DMS 273 treated with DMSO at 0.1 percent for 48 hours (cell line): ENCODE measurements at places on chromosomes 1 and 21.

- DNase-seq = no peak
Measured at GRCh38 chr1:210777914-210778313, 356.0 kb downstream of the KCNH1 start.

- DNase-seq = no peak
Measured at GRCh38 chr1:83889707-83890106, 109.2 kb downstream of the TTLL7 start.

DNA sequence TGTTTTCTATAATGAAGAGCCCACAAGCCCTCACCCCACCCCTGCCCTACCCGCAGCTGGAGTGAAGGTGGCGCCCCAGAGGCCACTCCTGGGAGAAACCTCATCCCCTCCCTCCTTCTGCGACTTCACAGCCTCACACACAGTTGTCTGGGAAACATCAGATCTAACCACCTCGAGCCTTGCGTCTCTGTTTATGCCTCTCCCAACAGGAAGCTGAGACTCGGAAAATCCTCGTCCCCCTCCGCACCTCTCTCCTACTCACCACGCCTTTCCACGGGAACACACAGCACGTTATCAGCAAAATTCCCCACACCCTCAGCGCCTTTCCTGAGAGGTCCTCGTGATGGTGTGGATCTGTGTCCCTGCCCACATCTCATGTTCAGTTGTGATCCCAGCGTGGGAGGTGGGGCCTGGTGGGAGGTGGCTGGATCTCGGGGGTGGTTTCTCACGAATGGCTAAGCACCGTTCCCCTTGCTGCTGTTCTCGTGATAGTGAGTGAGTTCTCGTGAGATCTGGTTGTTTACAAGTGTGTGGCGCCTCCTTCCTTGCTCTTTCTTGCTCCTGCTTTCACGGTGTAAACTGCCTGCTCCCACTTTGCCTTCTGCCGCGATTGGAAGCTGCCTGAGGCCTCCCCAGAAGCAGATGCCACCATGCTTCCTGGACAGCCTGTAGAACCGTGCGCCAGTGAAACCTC is 190.6 kb downstream of the KIF26B start:
- no peak for DNase-seq

GRCh38 chr1:116873680-116874271 is 35.9 kb upstream of the PTGFRN start:
- no peak for DNase-seq

- no peak for DNase-seq
Measured at GRCh38 chr1:204443871-204444581, 32.4 kb upstream of the PPP1R15B start.

- no peak for DNase-seq
Measured at GRCh38 chr1:96482616-96483015, 239.0 kb upstream of the PTBP2 start.

- DNase-seq = no peak
Measured at GRCh38 chr1:55718758-55719671, 503.9 kb upstream of the USP24 start.

DNA sequence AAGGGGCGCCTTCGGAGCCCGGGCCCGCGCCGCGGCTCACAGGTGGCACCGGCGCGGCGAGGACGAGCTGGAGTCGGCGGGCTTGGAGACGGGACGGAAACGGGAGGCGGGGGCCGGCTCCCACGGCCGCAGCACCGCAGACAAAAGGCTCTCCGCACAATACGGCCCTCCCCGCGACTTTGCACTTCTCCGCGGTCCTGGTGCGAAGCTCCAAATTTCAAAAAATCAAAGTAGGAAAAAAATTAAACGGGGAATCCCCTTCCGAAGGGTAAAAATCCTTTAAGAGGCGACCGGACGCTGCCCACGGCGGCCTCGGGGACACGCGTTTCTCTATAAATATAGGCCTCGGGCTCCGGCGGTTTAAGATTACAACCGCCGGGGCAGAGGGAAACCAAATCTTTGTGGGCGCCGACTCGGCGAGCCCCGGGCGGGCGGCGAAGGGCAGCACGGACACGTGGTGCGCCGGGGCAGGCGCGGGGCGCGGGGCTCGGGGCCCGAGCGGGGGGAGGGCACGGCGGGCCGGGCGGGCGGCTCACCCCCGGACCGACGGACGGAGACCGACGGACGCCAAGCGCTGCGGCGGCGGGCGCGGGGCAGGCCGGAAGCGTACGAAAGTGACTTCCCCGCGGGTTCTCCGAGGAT is 453 bp downstream of the PABPC4 start:
- DNase-seq = no peak
